T1000 (cell line): ENCODE measurements at places on chromosomes 11 and 22.

GRCh38 chr11:46391578-46392420, at the start of gene CHRM4:
Gene CHRM4 (minus strand): TSS chr11:46391776. CDS start chr11:46386557, 5,219 bp downstream.
- no peak for DNase-seq

- no peak for DNase-seq
Observed at GRCh38 chr22:22955866-22956535, 68.4 kb downstream of the IGLL5 start.

DNA sequence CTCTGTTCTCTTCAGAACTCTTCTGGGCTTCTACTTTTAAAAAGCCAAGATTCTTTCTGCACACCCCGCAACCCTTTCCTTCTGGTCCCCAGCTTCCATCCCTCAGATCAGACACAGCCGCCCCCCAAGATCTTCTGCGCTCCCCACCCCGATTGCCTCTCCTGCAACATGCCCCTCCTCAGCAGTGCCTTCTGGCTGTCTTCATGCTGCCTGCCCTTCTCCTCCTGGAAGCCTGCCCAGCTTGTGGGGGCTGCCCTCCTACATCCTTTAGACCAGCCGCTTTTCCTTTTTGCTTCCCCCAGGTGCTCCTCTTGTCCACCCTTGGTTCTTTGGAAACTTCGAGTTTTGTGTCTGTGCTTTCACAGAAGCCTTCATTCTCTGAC, 144.2 kb downstream of the FEZ1 start:
- DNase-seq = no peak

DNA sequence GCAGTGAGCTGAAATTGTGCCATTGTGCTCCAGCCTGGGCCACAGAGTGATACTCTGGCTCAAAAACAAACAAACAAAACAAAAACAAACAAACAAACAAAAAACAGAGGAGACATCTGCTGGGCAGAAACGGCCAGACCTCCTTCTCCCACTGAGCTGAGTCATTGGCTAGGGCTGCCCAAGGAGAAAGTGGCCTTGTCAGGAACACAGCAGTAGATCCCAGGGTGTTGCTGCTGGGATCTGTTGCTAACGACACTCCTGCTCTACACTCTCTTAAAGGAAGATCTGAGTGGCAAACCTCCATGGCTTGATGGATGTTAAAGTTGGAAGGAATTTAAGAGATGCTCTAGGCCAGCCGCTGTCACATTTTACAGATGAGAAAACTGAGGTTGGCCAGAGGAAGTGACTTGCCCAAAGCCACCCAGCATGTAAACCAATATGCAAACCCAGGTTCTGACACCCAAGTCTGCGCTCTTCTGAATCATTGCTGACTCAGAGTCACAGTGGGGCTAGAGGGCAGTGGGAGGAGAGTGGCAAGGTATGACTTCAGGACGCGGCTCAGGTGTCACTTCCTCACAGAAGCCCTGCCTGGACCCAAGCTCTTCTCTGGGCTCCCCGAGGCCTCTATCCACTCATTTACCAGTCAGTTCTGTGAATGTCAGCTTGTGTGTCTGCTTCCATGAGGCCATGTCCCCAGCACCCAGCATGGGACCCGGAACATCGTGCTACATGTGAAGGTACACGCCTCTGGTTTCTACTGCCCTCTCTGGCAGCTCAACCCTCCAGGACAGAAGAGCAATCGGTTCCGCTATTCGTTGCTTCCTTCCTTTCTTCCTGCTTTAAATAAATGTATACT, 11.3 kb upstream of the GDPD5 start:
- no peak for DNase-seq

DNA sequence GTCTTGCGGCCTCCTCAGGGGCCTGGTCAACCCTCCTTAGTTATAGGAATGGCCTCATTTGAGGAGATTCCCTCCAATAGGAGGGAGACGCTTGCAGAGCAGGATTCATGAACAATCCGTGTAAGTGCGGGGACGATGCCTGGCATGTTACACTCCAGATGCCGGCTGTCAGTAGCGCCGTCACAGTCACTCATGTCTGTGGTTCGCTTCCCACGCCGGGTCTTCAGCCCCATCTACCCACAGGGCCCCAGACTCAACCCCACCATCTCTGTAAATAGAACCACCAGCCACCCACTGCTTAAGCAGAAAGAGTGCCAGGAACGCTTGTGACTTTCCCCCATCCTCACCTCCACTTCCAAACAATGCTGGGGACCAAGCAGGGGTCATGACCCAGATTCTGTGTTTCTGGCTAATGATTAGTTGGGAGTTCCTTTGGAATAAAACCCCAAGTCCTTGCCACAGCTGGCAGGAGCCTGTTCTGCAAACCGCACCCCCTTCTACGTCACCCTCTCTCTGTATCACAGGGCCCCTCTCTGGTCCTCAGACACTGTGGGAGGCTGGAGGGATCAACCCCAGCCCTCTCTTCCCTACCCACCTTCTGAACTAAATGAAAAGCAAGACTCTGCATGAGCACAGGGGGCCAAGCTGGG, 38.8 kb upstream of the TOLLIP start:
- no peak for DNase-seq

GRCh38 chr11:112129656-112130055, 34.2 kb downstream of the IL18 start:
- no peak for DNase-seq

- no peak for DNase-seq
Observed at GRCh38 chr11:27040302-27041115, at the start of gene BBOX1. Gene BBOX1 (plus strand): TSS chr11:27040815. CDS start chr11:27055431, 14,616 bp downstream.

- no peak for DNase-seq
Observed at GRCh38 chr11:5224538-5225479, 2.1 kb downstream of the HBB start.

GRCh38 chr11:48125866-48126265, 90.7 kb upstream of the OR4B1 start:
- DNase-seq = no peak

- DNase-seq = no peak
Observed at GRCh38 chr11:28860893-28861292, 752.7 kb downstream of the METTL15 start.

DNA sequence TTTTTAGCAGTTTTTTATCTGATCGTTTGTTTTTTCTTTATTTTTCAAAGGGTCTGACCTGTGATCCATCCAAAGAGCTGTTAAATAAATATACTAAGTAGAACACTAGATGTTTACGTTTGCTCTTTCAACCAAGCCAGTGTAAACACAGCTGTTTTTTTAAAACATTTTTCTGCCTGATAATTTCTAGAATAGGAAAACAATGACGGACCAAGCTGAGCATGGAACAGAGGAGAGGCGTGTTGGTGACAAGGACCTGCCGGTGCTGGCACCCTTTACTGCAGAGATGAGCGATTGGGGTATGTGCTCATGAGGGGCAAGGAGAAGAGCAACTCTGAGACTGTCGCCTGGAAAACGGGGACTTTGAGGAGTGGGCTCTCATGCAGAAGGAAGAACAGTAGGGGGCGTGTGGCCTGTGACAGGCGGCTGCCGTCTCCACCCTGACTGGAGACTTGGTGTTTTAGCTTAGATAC, 28.6 kb upstream of the PANX2 start:
- DNase-seq = no peak

GRCh38 chr11:70863993-70864392, 388.4 kb downstream of the SHANK2 start:
- no peak for DNase-seq

DNA sequence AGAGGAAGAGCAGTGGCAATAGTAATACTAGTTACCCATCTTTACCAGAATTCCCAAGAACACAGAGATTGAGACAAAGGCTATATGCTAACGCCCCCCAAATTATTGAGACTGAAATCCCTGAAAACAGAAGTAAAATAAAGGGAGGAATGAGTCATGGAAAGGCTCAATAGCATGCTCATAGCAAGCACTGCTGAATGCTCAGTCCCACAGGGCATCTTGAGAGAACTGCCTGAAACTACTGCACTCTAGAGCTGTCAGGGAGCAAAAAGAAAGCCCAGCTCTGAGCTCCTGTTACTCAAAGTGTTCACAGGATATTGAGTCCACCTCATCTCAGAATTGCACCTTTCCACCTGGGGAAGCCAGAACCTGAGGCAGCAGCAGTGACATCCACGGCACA, 44.1 kb upstream of the FIBIN start:
- no peak for DNase-seq

DNA sequence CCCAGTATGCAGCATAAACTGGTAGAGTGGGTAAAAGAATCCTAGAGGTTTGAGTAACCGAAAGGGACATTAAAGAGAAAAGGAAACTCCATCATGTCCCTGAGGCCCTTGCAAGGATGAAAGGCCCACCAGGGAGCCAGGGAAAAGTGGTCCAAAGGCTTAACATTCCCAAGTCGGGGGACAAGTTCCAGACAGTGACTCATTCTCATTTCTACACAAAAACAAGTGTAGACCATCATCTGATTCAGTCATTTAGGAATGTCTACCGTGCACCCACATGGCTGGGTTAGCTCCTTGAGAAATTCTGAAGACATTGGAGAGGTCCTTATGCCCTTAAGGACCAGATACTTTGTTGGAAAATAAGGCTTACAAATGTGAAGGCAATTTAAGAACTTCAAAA, 4.8 kb upstream of the NOX4 start:
- DNase-seq = peak; percentile 14

DNA sequence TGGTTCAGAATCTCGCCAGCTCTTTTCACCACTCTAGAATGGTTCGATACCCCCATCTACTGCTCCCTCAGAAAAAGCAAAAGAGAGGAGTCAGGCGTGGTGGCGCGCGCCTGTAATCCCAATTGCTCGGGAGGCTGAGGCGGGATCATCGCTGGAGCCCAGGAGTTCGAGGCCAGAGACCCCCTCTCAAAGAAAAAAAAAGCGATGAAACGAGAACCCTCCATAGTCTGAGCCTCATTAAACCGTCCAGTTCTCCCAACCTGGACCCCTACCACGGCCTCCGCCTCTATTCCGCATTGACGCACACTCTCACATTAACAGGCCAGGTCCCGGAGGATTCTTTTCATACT, 439 bp downstream of the SPA17 start:
- DNase-seq = no peak

- DNase-seq = no peak
Observed at GRCh38 chr22:38142606-38143005, 32.1 kb upstream of the BAIAP2L2 start.

GRCh38 chr11:107592231-107592590, 1.3 kb downstream of the ELMOD1 start:
- no peak for DNase-seq

- DNase-seq = no peak
Observed at GRCh38 chr11:59186130-59186594, 14.2 kb downstream of the DTX4 start.

GRCh38 chr11:64686466-64687170, 36.4 kb downstream of the NRXN2 start:
- DNase-seq = no peak

DNA sequence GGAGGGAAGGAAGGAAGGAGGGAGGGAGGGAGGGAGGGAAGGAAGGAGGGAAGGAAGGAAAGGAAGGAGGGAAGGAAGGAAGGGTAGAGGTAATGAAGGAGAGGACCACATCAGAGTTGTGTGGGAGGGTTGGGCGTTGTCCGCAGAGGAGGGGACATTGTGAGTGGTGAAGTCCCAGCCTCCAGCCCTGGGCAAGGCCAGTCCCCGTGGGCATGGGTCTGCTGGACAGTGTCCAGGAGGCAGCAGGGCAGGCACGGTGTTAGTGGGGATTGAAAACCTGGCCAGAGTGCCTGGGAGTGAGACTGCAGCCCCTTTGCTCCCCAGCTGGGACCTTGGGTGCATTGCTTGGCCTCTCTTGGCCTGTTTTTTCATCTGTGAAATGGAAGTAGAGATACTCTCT, 1462.3 kb downstream of the BRD1 start:
- DNase-seq = no peak

DNA sequence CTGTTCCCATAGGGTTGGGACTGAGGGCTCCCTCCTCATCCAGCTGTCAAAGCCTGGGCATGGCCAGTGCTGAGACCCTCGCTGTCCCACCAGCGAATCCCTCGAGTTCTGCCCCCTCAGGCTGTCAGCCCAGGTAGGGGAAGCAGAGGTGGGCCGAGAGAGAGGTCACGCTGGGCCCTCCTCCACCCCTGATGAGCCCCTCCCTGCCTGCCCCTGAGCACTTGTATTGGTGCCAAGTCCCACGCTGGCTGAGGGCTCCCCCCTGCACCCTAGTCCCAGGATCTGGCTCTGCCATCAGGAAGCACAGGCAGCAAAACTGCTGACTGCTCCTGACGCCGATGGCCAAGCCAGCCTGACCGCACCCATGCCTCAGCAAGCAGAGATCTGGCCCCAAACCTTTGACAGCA, 3.3 kb downstream of the PRR33 start:
- DNase-seq = no peak

DNA sequence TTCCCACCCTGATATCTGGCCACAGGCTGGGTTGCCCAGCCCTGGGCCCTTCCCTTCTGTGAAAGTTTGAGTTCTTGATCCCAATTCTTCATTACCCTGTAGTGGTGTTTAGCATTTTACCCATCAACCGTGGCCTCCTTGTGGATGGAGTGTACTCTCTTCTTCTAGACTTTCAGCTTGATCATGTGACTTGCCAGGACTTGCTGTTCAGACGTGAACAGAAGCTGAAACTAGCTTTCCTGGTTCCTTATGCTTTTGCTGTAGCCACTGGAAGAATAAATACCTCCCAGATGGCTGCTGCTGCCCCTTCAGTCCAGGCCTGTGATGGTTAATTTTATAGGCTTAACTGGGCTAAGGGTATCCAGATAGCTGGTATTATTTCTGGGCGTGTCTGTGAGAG, 32.7 kb upstream of the DAGLA start:
- DNase-seq = no peak

DNA sequence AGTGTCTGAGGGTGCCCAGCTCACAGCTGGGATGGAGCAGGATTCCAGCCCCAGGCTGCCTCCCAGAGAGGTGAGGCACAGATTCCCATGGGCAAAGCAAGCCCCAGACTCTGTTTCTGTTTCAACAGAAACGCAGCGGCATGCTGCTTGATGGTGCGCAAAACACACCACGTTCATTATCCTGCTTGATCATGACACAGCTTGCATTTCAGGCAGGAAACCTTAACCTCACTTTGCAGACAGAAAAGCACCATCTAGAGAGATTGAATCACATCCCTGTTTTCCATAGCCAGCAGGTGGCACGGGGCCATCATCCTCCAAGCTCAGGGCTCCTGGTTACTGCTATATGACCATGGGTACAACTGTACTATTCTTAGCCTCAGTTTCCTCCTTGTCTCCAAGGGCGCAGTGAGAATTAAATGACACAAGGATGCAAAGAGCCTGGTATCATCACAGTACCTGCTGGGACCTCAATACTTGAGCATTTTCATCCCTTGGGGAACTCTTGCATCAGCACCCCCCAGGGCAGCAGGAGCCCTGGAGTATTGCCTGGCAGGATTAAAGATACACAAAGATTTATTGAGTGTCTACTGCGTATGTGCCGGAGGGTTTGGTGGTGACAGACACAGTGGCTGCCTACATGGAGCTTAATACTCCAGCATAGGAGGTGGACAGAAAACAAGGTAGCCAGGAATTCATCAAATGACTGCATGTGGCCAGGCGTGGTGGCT, 110.0 kb downstream of the TP53I11 start:
- no peak for DNase-seq

DNA sequence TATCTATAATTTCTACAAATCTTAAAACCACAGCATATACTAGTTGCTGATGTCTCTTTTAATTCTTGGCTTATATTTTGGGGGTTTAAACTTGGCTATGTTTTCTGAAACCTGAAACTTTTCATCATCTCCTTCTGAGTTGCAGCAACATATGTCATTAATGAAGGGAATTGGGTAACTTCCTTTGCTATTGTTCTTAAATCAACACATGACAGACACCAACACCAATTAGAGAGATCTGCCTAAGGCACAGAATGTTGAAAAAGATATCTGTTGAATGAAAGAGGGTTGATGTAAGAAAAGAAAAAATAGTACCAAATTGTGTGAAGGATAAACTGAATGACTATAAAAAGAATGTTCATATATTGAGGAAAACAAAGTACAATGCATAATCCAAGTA, 10.3 kb upstream of the GAS2 start:
- no peak for DNase-seq
